ENCODE measurements at places on chromosomes 7 and 10.

GRCh38 chr10:129464251-129464650 lies 2.8 kb upstream of the MGMT start:
- no peaks in the 10 kb centered on the region for H3K27me3 ChIP-seq
- no peaks in the 10 kb centered on the region for H3K4me1 ChIP-seq
- no peak for DNase-seq
- H3K27ac ChIP-seq, result no peak overlapping the region

DNA sequence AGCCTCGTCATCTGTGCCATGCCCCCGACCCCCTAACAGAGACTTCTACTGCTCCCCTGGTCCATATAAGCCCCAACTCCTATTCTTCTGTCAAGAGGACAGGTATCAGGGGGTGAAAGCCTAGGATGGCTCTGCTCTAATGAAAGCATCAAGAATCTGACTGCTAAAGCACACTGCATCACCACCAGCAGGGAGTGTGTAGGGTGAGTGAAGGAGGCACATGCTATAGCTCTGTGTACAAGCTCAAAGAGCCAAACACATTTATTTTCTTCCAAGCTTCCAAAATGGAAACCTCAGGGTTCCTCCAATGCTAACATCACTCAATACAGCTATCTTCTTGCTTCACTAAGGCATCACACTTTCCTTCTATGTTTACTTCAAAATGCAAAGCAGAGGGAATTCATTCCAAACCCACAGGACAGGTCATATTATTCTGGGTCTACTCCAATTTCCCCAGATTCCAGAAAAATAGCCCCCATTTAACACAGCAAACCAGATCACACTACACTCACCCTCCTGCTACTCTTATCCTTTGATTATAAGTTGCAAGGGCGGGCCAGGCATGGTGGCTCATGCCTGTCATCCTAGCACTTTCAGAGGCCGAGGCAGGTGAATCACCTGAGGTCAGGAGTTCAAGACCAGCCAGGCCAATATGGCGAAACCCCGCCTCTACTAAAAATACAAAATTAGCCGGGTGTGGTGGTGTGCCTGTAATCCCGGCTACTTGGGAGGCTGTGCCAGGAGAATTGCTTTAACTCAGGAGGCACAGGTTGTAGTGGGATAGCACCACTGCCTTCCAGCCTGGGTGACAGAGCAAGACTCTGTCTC lies 36.6 kb downstream of the RHEB start:
- H3K27me3 ChIP-seq, result no peaks in the 10 kb centered on the region
- H3K27ac ChIP-seq, result no peak overlapping the region
- no peaks in the 10 kb centered on the region for H3K4me1 ChIP-seq
- H3K36me3 ChIP-seq, result peaks cover 64% of the 10 kb centered on the region
- no peak overlapping the region for H3K4me3 ChIP-seq

DNA sequence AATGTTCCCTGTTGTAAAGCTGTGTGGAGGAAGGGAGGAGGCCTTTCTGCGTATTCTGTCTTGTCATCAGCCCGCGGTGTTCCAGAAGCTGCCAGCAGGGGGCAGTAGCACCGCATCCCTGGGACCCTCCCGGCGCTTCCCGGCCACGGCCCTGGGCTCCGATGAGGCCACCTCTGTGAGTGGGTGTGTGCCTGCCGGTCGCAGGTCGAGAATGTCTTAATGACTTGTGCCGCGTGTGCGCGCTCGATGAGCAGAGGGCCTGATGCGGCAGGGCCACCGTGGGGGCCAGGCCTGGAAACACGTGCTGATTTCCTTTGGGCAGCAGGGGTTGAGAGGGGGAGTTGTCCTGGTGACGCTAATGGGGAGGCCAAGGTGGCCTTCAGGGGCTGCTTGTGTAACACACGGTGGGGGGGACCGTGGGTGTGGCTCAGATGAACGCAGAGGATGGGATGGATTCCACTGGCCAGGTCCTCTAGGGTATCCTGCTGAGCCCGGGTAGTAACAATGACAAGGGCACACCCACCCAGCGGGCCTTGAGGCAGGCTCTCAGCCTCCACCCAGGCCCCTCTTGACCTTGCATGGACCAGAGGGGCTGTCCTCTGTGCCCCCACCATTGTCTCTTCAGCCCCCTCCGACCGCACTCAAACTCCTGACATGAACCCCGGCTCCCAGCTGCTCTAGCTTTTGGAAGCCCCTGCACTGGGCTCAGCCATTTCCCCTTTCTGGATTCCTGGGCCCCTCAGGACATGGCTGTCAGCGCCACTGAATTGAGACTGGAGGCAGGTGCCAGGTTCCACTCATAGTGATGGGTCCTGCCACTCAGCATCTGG lies 135.9 kb upstream of the PODXL start:
- H3K4me3 ChIP-seq, result no peak overlapping the region
- H3K36me3 ChIP-seq, result no peaks in the 10 kb centered on the region
- peaks cover 15% of the 10 kb centered on the region for H3K4me1 ChIP-seq
- H3K27me3 ChIP-seq, result no peaks in the 10 kb centered on the region

DNA sequence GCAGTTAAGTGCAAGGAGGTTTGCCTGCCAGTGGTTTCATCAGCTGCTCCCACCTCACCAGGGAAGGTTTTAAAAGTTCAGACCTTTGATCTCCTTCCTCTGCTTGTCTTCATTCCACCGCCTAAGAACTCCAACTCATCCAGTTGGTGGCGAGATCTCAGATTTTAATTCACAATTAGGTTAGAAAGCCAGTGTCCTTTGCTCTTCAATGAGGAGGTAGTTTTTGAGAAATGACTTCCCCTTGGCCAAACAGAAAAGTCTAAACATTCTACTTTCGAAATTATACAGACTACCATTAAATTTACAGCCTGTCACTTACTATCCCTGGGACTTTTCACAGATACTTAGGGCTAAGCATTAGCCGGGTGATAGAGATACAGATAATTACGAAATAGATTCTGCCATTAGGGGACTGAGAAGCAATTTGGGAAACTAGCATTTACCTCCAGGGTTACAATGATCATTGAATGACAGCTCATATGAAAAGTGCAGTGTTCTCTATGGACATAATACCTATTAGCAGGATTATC lies 513.4 kb upstream of the GHITM start:
- DNase-seq, result no peak
- no peaks in the 10 kb centered on the region for H3K4me1 ChIP-seq
- no peak overlapping the region for H3K27ac ChIP-seq
- H3K4me3 ChIP-seq, result no peak overlapping the region

GRCh38 chr7:32074787-32075585 lies 4.8 kb upstream of the PDE1C start:
- no peak overlapping the region for H3K4me3 ChIP-seq
- DNase-seq, result no peak
- no peaks in the 10 kb centered on the region for H3K36me3 ChIP-seq

GRCh38 chr7:8060241-8060640 lies 91.6 kb downstream of the GLCCI1 start:
- H3K27ac ChIP-seq, result no peak overlapping the region
- no peaks in the 10 kb centered on the region for H3K27me3 ChIP-seq
- H3K4me1 ChIP-seq, result no peaks in the 10 kb centered on the region
- H3K36me3 ChIP-seq, result no peaks in the 10 kb centered on the region
- no peak for DNase-seq

- H3K4me3 ChIP-seq, result no peak overlapping the region
- H3K4me1 ChIP-seq, result no peaks in the 10 kb centered on the region
- H3K36me3 ChIP-seq, result no peaks in the 10 kb centered on the region
- H3K27me3 ChIP-seq, result no peaks in the 10 kb centered on the region
- H3K27ac ChIP-seq, result no peak overlapping the region
Observed at GRCh38 chr10:83886871-83887270, 252.4 kb upstream of the GHITM start.

GRCh38 chr10:26095781-26096180 lies 120.8 kb upstream of the GAD2 start:
- no peaks in the 10 kb centered on the region for H3K36me3 ChIP-seq
- H3K27ac ChIP-seq, result no peak overlapping the region
- DNase-seq, result no peak
- no peaks in the 10 kb centered on the region for H3K27me3 ChIP-seq
- no peak overlapping the region for H3K4me3 ChIP-seq

Data from SJCRH30 (cell line).